ENCODE measurements at places on chromosomes 6 and 20.

- DNase-seq: no peak
Observed at GRCh38 chr6:108222504-108222903, 38.3 kb downstream of the SNX3 start.

GRCh38 chr6:136398453-136398852 is 108.8 kb upstream of the BCLAF1 start:
- DNase-seq: no peak

- peak; percentile 39 for DNase-seq
Observed at GRCh38 chr6:6788394-6789032, 200.0 kb downstream of the LY86 start.

DNA sequence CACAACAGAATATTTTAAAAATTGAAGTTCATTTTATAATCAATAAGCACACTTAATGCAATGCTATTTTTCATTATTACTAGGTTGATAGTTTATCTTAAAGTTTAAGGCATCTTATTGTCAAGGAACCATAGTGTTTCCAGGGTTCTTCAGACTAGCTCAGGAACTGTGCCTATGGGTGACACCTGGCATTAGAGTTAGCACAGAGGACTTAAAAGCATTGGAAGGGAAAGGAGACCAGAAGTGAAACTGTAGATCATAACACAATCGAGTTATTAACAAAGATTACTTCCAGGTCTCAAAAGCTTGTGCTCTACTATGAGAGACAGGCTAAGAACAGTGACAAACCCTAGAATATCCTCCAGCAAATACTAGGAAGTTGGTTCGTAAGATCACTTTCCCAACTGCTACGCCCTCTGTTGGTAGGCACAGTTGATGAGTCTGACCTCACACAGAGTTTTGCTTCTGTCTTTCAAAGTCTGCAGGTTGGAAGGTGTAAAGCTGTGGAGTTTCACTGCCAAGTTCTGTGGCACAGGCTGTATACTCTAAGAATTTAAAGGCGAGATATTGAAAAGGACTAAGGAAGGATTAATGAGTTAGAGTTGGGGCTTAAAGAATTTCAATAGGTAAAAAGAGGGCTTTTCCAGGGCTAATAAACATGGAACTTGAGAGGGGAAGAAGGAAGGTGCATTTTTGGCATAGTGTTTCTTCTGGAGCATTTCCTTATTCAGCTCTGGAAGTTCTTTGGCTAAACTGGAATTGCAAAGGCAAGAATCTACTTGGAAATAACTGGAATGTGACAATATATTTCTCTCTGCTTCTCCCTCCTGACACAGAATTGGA is 531.3 kb upstream of the JAG1 start:
- DNase-seq: peak; percentile 70

DNA sequence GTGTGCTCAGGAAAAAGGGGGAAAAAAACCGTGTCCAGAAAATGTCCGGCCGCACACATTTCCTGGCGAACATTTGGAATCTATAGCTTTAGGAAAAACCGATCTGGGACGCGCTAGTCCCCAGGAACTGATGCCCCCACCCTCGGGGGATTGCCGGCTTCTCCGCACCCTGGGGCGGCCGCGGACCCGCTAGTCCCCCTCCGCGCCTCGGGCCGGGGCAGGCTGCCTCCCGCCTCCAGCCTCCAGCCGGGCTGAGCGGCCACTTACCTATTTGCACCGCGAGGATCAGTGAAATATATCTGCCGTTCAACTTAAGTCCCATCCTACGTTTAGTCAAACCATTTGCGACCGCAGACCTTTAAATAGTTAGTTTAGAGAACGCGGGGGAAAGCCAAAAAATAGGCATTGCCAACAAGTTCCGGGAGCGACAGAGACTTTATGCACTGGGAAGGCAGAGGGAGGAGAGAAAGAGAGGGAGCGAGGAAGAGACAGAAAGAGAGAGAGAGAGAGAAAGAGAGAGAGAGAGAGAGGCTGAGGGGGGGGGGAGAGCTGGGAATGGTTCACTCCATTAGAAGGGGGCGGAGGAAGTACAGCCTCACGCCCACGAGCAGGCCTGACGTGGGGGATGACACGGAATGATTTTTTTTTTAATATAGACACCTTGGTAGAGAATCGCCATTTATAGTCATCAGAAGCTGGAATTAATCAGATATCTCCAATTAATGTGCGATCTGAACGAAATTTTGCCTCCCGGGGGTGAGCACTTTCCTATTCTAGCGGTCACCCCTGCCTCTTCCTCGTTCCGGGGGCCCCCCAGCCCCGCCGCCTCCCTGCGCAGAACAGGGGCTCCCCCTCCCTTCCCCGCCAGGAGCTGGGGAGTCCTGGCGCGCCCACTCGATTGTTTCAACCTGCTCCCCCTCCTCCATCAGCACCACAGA is at the start of gene NRN1:
TSS of gene NRN1 (minus strand) at position 498 of the 938 bp plus-strand sequence. CDS start at position 322, 176 bp downstream.
- DNase-seq: no peak

DNA sequence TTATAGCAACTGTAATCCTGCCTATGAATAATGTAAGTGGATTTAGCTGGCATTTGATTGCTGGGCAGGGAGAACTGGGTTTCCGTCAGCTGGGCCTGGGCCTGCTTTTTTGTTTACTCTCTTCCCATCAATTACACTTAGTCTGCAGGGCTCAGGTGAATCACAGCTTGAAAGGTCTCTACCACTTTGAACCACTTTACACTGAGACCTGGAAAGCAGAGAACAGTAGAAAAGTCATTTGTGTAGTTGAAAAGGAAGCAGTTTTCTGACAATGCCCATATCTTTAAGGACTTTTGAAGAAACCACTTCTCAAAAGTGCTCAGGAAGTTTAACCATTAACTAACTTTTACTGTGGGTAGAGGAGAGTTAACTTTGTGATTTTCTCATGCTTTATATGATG is 315.4 kb upstream of the SASH1 start:
- no peak for DNase-seq

DNA sequence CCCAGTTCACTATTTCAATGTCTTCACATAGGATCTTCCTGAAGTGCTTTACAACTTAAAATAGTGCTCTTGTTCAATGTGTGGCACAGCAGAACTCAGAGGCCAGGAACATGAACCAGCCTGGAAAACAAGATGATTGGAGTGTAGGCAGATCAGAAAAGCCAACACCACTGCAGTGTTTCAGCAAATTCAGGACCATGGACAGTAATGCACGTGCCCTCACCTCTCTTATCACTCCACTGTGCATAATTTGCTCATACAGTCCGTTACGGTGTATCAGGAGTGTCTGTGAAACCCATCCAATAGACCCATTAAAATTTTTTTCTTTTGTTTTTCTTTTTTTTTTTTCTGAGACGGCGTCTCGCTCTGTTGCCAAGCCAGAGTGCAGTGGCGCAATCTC is 27.6 kb upstream of the HACE1 start:
- DNase-seq: peak; percentile 49

- DNase-seq: no peak
Observed at GRCh38 chr20:46056970-46057855, 28.2 kb downstream of the SLC12A5 start.

DNA sequence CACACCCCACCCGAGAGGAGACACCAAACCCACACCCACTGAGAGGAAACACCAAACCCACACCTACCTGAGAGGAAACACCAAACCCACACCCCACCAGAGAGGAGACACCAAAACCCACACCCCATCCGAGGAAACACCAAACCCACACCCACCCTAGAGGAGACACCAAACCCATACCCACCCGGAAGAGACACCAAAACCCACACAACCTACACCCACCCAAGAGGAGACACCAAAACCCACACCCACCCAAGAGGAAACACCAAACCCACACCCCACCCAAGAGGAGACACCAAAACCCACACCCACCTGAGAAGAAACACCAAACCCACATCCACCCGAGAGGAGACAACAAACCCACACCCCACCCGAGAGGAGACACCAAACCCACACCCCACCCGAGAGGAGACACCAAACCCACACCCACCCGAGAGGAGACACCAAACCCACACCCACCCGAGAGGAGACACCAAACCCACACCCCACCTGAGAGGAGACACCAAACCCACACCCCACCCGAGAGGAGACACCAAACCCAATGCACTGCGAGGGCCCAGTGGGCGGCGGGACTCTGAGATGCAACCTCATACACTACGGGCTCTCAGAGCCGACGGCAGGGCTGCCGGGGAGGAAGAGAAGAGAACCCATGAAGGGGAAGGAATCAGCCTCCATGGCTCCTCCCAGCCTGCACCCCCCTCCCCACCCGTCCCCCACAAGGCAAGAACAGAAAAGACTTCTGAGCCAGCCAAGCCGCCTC is 83.3 kb downstream of the TAF4 start:
- DNase-seq: no peak

DNA sequence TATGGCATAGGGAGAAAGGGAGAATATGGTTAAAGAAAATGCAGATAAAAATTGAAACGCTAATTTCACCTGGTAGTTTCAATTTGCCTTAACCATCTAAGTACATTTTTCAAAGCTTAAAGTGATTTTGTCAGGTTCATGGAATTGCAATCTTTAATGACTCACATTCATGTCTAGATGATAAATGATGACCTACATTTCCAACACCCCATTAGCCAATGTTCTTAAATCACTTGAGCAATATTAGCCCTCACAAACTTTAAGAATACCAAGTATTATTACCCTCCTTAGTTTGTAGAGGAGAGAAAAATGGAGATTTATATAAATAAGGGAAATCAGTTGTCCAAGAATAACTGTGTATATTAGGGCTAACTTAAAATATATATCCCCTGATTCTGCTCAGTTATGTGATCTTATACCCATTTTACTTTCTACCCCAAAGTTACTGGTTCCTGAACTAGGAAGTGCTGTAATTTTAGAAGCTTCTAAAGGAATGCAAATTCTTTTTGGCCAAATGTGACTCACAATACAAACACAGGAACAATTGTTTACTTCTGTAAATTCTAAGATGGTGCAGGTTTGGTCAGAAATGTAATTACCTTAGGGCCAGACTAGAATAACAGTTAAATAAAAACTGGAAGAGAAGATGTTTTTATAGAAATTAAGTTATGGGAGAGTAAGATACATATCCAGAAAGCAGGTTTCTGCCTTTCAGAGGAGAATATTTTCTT is 34.5 kb downstream of the TPBG start:
- no peak for DNase-seq

DNA sequence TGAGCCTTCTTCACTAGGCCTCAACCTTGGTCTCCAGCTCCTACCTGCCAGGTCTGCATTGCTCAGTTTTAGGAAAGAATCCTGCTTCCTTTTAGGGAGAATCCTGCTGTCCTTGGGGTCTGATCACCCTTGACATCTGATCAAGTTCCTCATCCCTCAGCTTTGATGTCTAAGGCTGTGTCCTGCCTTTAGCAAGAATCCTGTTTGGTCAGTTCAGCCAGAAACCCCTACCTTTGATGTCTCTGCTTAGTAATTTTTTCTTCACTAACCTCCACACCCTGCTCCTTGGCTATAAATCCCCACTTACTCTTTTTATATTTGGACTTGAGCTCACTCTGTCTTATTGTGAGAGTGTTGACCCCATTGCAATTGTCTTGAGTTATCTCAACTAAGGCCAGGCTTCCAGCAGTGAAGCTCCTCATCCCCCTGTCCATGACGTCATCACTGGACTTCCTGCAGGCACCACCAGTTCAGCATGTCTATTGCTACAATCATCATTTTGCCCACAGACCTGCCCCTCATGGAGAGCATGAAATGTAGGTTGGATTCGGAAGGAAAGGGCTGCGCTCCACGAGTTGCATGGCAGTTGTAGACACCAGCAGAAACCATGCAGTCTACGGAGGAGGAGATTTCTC is 4.7 kb upstream of the CST5 start:
- no peak for DNase-seq

GRCh38 chr6:87110636-87111035 is 15.7 kb upstream of the CGA start:
- DNase-seq: no peak

GRCh38 chr6:113540466-113540865 is 316.7 kb upstream of the MARCKS start:
- DNase-seq: no peak

GRCh38 chr6:100184473-100184872 is 190.4 kb upstream of the MCHR2 start:
- no peak for DNase-seq

DNA sequence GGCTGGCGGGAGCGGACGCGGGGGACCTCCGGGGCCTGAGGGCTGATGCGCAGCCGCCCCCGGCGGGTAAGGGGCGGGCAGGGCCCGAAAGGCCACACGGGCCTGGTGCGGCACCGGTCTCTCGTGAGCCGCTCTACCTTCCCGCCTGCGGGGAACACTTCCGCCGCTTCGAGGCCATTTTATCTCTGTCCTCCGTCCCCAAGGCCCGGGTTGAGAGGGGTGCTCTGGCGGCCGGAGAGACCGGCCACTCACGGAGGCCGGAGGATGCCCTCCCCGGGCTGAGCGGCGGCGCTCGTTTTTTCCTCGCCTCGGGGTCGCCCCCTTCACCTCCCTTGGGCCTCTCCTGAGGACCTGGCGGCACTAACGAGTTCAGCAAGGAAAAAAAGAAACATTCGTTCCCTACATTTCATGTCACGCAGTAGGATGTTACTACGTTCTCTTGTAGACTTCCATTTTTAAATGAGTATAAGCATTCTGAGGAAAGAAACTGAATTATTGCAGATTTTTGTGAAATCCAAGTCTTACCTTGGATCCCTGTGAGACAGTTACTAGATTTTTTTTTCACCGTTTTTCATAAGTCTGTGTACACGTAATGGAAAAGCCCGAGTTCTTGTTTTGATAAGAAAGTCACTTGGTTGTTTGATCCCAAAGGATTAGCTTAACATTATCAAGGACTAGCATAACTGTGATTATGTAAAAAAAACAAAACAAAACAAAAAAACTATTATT is 575 bp downstream of the WTAP start:
- peak; percentile 58 for DNase-seq

- DNase-seq: peak; percentile 17
Observed at GRCh38 chr20:33261465-33261864, 21.5 kb upstream of the BPIFB1 start.

GRCh38 chr6:42735976-42736375 is 9.9 kb downstream of the TBCC start:
- DNase-seq: no peak

- no peak for DNase-seq
Observed at GRCh38 chr20:62267543-62267942, 29.2 kb downstream of the OSBPL2 start.

GRCh38 chr6:144379356-144379755 is 94.2 kb downstream of the UTRN start:
- DNase-seq: no peak

GRCh38 chr20:32731882-32732266 is 11.4 kb downstream of the COMMD7 start:
- DNase-seq: no peak

Data from NAMALWA (cell line).